ENCODE measurements at places on chromosomes 5 and 9.

DNA sequence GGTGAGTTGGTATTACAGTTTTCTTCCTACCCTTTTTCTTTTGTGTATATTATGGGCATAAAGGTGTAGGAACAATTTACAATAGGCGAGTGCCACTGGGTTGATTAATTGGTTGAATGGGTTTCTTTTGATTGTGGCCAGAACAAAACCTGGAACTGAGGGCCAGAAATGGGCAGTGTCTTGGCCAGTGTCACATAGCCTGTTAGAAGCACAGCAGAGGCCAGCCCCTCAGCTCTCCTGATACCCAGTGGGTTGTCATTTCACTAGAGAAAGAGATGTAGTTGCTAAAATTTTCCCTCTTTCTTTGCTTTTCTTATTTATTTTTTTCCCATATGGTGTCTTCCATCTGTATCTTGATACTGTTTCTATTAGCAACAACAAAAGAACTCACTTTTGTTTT is 38.8 kb upstream of the SEMA6A start:
- no peak for DNase-seq

DNA sequence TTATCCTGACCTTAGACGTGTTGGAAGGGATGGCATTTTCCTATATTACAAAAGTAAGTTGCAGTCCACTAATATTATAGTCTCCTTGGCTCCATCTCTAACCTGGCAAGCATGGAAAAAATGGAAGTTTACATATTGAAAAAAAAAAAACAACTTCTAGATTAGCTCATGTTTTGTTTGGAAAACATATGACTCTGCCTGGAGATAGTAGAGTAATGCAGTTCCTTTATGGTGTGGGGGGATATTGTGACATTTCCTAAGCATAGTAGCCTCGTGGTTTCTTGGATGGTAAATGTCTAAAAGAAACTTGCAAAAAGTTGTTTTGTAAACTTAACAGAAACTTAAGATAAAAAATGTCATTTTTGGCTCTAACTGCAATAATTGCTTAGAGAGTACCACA is 244.4 kb upstream of the FBXL7 start:
- DNase-seq, result no peak

DNA sequence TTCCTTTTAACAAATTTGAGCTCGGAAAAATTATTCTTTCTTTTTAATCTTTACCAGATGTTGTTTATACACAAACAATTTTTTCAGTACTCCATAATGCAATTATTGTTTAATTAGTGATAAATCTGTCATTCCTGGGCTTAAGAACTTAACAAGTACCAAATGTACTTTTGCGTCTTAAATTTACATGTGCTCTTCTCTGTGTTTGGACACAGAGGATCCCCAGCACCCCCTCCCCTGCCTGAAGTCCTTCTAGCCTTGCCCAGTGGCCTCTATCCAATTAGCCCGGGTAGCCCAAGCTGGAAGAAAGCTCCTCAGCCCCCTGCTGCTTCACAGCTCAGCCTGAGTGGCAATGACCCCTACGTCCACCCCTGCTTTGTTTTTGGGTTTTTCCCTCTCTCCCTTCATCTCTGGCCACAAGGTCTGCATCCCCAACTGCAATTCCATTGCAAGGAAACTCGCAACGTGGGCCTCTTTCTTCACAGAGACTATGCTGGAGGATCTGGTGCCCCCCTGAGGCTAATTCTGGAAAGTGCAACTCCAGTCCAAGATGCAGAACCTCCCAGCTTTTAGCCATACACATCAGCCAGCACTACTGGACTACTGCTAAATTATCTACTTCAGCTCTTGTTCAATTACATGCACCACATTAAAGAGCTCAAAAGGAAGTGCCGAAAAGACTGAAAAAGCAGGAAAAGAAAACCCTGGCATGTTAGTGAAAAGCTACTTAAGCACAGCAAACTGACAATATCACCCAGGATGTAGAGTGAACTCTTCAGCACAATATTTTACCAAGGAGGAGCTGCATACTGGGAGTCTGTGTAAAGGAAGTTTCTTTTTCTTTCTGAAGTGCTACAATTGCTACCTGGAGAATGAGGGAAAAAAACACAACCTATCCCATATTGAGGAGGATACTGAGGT is 186.2 kb downstream of the FANCC start:
- DNase-seq, result peak; percentile 87

- DNase-seq, result no peak
These were observed 17.0 kb downstream of the LHX3 start for GRCh38 chr9:136187683-136188586.

DNA sequence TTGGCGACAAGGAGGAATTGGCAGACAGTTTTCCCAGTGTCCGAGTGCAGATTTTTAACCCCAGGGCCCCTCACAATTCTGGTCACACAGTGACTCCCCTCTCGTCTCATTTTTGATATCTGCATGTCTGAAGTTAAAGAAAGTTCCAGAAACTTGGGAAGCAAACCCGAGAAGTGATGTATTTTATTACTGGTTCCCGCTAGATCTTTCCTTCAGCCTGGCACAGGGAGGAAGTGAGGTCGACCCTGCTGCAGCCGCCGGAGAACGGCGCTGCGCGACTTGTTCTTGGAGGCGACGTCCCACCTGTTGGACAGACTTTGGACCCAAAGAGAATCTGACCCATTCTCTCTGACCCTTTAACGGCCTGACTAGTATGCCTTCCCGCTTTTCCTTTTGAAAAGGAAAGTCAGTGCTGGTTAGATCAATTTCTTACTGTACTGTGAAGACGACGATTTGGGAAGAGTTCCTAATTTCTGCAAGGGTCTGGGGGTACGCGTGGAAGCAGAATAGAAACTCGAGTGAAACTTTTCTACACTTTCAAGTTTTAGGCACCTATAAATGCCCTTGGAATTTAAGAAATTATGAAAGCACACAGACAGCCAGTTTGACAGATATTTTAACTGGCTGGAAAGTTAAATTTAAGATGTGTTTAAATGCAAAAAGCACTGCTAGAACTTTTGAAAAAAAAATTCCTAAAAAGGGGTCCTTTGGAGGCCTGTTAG is 744 bp downstream of the OTULIN start:
- DNase-seq, result peak; percentile 61

- DNase-seq, result no peak
These were observed 66.3 kb downstream of the RGMB start for GRCh38 chr5:98839469-98840383.

- no peak for DNase-seq
These were observed 119.5 kb downstream of the CAAP1 start for GRCh38 chr9:26773056-26773455.

DNA sequence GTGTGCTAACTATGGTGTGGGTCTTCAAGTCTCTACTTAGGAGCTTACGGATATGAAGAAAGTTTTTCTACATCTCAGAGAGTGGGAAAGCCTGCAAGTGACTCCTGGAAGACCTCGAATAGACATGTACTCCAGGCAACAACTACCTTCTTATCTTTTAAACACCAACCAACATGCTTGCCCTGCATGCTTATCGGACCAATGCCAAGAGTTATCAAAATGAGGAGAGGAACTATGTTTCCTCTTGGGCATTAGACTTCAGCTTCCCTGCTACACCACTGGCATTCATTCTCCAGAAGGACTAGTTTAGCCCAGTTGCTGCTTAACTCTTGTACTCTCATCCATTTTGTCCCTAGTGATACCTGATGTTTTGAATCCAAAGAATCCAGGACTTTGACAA is 74.7 kb upstream of the MAN2A1 start:
- DNase-seq, result no peak

DNA sequence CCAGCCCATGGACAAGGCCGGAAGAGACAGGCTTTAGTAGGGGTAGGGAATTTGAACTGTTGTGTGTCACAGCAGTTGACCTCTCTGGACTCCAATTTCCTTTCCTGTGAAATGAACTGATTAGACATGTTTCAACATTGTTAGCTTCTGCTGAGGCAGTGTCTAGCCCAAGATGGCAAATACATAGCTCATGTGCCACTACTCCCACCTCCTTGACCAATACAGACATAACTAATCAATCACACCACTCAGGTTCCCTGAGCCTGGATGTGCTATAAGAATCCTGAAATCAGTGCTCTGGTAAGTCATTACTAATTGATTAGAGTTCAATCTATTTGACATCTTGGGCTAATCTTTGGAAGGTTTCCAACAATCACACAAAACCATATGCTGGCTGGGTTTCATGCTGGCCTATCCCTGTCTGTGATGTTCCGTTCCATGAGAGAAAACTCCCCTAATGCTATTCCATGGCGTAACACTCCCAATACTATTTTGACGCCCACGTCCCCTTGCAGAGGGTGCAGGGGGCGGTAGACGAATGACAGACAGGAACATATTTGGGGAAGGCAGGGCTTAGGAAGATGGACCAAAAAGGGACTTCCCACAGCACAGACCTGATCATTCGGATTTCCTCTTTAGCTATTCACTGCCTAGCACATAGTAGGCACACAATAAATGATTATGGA is 95.2 kb downstream of the PDE6A start:
- DNase-seq, result no peak

GRCh38 chr5:149969181-149969930 is 8.8 kb downstream of the SLC26A2 start:
- no peak for DNase-seq

DNA sequence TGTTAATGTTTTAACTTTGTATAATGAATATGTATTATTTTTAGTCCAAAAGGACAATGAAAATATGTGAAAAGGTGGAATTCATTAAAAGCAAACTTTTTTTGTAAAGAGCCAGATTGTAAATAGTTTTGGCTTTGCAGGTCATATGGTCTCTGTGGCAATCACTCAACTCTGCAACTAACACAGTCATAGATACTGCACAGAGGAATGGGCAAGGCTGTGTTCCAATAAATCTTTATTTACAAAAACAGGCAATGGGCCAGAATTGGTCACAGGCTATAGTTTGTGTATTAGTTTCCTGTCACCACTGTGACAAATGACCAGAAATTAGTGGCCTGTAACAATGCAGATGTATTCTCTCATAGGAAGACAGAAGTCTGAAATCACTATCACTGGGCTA is 125.4 kb upstream of the PTCH1 start:
- no peak for DNase-seq

GRCh38 chr9:94250456-94250855 is 8.6 kb upstream of the ZNF169 start:
- DNase-seq, result no peak

DNA sequence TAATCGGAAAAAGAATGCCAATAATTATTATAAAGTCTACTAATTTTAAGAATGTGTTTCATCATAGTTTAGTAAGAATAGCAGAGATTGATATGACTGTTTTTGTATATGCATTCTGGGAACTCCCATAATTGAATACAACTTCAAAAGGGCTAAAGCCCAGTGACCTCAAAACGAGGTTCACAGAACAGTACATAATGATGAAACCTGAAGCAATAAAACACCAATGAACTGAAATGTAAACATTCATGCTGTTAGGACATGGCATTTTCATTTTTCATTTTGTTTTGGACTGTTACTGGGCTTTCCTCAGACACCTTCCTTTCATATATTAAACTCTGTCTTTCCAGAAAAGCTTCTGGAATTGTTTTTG is 684 bp upstream of the JMY start:
- no peak for DNase-seq

GRCh38 chr5:88388476-88389337 is 120.1 kb upstream of the TMEM161B start:
- peak; percentile 59 for DNase-seq

GRCh38 chr5:127061956-127062355 is 11.3 kb downstream of the C5orf63 start:
- DNase-seq, result no peak

- no peak for DNase-seq
These were observed 174.3 kb upstream of the RORB start for GRCh38 chr9:74322661-74323314.

GRCh38 chr9:738209-738915 is 103.1 kb upstream of the DMRT1 start:
- DNase-seq, result no peak
